ENCODE measurements at places on chromosomes 16 and 17. TPM values are rescaled to one million over a fixed set of nuclear protein-coding genes. Genes with fewer than 3 reads are reported as not detected.

- DNase-seq: no peak
Measured at GRCh38 chr16:18932243-18932987, 6.2 kb upstream of the SMG1 start.

GRCh38 chr17:77472468-77473310, 331.9 kb downstream of the SEC14L1 start:
- DNase-seq: no peak

Gene MMP15
- polyA plus RNA-seq: 13.4 TPM

- DNase-seq: no peak
Measured at GRCh38 chr17:50817838-50818237, 17.5 kb upstream of the WFIKKN2 start.

GRCh38 chr16:30813821-30814189, 26.8 kb upstream of the ZNF629 start:
- peak; percentile 17 for DNase-seq

- no peak for DNase-seq
Measured at GRCh38 chr16:89953671-89954406, 5.3 kb downstream of the DEF8 start.

- DNase-seq: no peak
Measured at GRCh38 chr17:5050278-5050677, 15.1 kb upstream of the SLC52A1 start.

DNA sequence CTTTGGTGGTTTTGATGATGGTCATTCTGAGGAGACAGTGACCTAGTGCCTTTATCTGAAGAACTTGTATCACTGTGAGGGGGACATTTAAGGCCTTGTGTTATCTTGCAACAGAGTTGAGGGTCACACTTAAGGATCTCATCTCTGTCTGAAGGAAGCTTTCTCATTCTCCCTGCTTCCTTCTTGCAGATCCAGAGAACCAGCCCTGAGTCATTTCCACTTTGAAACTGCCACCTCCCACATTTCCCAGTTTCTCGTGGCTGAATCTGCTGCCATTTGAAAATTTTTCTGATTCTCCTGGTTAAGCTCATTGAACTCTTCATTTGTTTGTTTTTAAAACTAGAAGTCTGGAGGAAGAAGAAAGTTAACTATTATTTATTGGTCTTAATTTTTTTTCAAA, 190.2 kb upstream of the CDH11 start:
- DNase-seq: no peak

DNA sequence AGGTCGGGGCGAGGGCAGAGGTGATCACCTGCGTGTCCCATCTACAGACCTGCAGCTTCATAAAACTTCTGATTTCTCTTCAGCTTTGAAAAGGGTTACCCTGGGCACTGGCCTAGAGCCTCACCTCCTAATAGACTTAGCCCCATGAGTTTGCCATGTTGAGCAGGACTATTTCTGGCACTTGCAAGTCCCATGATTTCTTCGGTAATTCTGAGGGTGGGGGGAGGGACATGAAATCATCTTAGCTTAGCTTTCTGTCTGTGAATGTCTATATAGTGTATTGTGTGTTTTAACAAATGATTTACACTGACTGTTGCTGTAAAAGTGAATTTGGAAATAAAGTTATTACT, 28.9 kb downstream of the STH start:
- no peak for DNase-seq

Gene STAT5A
- 5.5 TPM for polyA plus RNA-seq

- no peak for DNase-seq
Measured at GRCh38 chr17:73099511-73099910, 7.0 kb upstream of the SLC39A11 start.

Gene TMEM238L
- 6.6 TPM for polyA plus RNA-seq

Gene CRYM
- 8.0 TPM for polyA plus RNA-seq

Gene AGRP
- 0.47 TPM for polyA plus RNA-seq

DNA sequence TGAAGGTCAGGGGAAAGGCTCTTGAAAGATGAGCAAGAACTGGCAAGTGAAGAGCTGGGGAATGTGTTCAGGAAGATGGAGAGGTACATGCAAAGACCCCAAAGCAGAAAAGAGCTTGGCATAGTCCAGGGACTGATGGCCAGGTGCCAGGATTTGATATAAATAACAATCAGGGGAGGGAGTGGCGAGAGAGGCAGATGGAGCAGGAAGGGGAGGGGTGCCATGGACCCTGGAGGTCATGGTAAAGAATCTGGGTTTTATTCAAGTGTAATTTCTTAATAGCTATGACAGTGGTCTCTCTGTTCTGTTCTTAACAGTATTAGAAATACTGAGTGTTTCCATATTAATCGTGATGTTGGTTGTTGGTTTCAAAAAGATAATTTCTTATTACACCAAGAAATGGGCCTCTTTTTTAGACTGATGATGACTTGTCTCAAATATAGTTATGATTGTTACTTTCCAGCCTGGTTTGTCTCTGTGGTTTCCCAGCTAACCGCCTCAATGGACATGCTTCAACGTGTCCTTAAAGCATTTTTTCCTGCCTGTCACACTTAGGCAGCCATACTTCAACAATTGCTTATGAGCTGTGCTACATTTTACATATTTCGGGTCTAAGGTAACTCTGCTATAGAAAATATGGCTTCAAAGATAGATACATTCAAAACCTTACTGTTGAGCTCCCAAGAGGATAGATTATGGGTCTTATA, 49.4 kb downstream of the MYH10 start:
- DNase-seq: no peak

DNA sequence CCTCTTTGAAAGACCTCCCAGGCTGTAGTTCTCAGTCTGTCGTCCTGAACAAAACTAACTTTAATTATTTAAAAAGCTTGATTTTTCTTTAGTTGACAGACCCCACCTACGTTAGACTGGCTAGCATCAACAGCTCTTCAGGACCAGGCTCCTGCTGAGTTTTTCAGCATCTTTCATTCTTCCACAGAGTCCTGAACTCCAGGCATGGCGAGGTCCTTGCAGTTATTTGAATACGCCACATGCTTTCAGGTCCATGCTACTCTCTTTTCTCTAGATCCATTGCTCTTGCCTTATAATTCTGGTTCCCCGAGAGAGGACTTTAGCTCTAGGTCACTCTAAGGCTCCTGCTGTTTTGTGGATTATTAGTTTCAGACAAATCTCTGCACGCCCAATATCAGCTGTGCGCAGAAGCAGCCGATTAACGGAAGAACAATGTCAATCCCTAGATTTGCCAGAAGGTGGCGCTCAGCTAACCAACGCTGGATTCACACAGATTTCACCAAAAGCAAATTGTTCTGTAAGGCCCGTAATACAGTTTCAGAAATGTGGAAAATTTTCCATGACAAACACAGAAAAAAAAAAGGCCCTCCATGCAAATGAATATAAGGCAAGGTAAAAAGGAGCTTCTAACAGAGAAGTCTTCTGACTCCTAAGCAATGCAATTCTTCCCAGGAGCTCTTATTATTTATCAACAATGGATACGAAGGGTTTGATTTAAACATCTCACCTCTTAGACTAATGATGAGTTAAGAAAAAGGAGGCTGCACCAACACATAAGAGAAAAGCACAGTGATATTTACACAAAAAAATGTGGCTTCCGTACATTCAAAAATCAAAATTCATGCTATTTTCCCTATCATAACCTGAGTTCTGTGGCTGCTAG, 33.5 kb upstream of the BCO1 start:
- no peak for DNase-seq

DNA sequence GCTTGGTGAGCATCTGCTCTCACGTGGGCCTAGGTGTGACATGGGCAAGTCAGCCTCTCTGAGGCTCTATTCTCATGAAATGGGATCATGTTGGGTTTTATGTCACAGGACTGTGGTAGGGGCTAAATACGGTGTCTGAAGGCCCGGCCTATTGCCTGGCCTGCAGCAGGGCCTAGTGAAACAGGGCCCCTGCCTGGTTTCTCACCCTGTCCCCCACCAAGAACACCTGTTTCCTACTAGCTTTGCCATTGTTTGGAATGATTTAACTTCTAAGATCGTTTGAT, 29.1 kb downstream of the POLR3E start:
- DNase-seq: no peak

- no peak for DNase-seq
Measured at GRCh38 chr16:2061023-2061422, 13.2 kb downstream of the TSC2 start.

DNA sequence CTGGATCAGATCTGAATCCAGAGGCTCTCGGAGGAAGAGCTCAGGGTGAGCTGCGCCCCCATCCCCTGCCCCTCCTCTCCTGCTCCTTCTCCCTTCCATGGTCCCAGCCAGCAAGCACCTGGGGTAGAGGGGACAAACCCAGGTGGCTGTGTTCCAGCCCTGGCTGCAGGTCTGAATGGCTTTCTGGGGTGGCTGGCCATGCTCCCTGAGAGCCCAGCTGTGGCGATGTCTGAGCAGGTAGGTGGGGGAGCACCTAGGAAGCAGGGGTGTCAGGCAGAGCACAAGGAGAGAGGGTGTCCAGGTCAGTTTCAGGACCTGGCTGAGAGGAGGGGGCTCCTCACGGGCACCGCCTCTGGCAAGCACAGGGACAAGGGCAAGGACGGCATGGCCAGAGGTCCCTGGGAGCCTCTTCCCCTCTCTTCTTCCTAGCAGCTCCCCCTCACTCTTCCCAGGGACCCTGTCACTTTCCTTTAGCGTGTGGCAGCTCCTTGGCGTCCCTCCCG, 310.0 kb downstream of the SEC14L1 start:
- DNase-seq: no peak

Gene RHBDL1
- polyA plus RNA-seq: 1.1 TPM

DNA sequence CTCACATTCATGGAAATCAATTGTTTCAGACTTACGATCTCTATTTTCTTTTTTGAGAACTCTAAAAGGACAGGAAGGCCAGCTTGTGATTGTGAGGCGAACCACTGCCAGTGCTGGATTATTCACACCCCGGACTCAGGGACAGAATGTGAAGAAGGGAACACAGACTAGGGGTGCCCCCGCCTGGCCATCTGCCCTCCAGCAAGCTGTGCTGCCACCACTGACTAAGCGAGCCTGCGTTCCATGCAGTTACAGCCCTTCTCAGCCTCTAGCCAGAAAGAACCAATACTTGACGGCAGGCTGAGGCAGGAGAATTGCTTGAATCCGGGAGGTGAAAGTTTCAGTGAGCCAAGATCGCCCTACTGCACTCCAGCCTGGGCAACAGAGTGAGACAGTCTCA, 2.8 kb downstream of the HAGH start:
- no peak for DNase-seq

- DNase-seq: no peak
Measured at GRCh38 chr16:75319513-75320411, 68.3 kb upstream of the BCAR1 start.

DNA sequence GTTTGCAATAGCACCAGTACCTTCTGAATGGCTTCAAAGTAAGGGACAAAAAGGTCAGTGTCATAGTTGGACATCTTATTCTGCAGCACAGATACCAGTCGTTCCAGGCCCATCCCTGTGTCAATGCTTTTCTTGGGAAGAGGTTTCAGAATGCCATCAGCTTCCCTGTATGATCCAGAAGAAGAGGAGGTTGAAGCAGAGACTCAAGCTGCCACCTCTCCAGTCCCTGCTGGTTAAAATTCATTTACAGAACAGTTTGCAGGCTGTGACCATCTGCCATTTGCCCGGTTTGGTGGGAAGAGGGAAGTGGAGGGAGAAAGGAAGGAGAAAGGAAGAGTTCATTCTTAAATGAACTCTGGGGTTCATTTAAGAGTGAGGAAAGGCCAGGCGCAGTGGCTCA, 18.4 kb upstream of the EXOSC6 start:
- DNase-seq: no peak

DNA sequence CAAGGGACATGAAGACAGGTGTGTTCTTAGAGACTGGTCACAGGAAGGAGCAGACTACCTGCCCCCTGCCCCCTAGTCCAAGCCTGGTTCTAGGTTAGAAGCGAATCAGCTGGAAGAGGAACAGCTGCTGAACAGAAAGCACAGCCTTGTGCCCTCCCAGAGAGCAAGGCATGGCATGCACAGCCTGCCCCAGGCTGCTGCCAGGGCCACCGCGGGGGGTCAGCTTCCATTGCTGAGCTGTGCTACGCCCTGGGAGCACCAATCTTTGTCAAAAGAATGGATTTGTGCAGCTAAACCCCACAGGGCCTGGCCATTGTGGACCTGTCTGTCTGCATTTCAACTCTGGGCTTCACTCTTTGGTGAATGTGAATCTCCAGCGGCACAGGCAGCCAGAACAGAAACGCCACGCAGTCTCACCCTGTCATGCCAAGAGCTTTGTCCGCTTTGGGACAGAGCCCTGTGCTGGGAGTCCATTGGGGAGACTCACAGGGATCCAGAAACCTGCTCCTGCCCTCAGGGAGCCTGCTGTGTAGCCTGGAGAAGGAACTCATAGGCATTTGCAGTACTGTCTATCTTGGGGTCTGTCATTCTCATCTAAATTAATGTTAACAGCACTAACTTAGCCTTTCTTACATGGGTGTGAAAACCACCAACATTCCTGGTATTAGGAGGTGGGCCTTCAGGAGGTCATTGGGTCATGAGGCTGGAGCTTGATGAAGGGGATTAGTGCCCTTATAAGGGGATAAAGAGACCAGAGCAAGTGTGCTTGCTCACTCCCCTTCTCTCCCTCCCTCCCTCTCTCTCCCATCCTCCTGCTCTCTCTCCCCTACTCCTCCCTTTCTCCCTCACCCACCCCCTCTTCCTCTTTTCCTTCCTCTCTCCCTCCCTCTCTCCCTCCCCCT, 25.6 kb upstream of the CDRT4 start:
- no peak for DNase-seq

Gene GAST
- not detected for polyA plus RNA-seq

Gene ANKRD40CL
- 0.46 TPM for polyA plus RNA-seq

Gene HEATR9
- polyA plus RNA-seq: not detected

DNA sequence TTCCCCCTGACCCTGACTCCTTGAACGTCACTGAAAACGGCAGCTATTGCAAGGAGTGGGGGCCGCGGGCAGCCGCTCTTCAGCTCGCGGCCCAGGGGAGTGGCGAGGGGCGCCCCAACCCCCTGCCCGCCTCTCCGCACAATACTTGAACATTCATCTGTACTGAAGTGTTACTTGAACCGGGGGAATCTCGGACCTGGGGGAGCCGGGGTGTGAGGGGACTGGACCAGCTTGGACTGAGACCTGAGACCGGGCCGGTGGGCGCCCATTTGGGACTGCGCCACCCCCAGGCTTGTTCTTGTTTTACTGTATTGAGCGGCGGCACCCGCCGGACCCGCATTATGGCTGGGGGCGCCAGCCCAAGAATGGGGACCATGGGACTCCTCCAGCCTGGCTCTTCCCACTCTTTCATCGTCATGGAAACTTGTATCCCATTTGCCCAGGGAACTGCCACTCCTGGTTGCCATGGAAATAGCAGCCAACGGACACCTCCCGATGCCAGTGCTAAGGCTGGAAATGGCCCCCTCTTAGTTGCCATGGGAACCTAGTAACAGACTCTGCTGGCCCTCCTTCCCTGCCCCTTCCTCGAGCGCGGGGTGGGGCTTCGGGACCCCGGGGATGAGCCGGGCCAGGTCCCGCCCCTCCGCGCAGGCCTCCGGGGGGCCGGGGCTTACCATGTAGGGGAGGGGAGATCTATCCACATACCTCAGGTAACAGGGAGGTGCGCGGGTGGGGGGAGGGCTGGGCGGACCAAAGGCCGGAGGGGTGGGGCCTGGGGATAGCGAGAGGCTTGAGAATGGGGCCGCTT, 805 bp upstream of the ORAI3 start:
- peak; percentile 98 for DNase-seq

Gene JPH3
- 1.3 TPM for polyA plus RNA-seq

Gene ATXN1L
- 38.2 TPM for polyA plus RNA-seq

Gene ODAD4
- 8.5 TPM for polyA plus RNA-seq

Data from left renal cortex interstitium (tissue), 4 donors.